ENCODE measurements at places on chromosomes 5 and 9.

- no peak for DNase-seq
Observed at GRCh38 chr9:89364666-89365531, 46.6 kb downstream of the SECISBP2 start.

DNA sequence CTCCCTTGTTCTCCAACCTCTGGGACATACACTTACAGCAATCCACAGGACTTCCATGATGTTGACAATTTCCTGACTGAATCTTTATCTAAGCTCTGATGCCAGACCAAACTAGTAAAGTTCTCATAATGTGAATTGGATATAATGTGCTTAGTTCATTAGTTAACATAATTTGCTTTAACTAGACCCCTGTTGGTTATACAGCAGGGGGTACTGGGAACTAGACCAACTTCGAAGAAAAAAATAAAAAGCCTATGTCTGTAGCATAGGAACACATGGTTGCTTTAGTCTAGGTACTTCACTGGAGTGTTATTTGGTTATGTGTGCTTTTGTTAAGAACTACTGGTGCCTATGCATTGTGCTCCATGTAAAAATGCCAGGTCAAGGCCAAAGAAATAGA is 173.8 kb downstream of the ADAMTS6 start:
- no peak for DNase-seq

GRCh38 chr9:26296910-26297572 is 595.6 kb downstream of the CAAP1 start:
- DNase-seq = no peak

DNA sequence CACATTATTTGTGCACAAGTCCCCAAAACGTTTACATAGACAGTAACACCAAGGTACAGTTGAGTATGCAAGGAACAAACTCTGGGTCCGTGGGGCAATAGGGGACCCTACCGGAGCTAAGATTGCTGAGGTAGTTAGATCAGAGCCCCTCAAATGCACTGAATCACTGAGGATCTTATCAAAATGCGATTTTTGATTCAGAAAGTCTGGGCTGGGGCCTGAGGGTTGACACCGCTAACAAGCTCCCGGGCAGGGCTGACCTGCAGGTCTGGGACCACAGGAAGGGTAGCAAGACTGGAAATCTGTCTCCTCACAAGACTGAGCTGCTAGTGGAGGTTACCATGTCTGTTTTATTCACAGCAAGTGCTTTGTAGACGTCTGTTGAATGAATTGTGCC is 1.8 kb upstream of the IL3 start:
- no peak for DNase-seq

- no peak for DNase-seq
Observed at GRCh38 chr5:127567026-127567768, 49.8 kb downstream of the PRRC1 start.

DNA sequence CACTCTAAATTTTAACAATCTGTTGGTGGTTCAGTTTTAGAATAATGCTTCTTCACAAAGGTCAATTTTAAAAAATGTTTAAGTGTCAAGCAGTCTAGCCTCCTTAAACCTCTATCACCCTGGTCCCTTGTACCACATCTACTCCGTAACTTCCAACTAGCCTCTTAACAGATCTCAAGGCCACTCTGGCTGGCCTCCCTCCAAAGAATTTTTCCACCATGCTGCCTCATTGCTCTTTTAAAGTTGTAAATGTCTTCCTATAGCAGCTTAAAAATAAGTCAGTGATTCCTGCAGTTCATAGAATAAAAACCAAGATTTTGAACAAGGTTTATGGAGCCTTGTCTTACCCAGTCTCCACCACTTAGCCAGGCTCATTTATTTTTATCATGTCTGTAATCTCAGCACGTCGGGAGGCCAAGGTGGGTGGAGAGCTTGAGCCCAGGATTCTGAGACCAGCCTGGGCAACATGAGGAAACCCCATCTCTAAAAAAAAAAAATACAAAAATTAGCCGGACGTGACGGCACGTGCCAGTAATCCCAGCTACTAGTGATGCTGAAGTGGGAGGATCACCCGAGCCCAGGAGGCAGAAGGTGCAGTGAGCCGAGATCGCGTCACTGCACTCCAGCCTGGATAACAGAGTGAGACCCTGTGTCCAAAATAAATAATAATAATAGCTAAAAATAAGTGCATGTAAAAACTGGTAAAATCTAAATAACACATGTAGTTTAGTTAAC is 924.9 kb upstream of the DMAC1 start:
- no peak for DNase-seq

DNA sequence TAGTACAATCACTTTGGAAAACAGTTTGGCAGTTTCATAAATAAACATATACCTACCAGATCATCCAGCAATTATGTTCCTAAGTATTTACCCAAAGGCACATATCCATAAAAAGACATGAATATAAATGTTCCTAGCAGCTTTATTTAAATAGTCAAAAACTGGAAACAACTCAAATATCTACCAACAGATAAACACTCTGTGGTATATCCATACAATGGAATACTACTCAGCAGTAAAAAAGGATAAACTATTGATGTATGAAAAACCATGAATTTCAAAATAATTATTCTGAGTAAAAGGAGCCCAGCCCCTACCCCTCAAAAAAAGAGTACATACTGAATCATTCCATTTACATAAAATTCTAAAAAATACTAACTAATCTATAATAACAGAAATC is 232.7 kb upstream of the SLC30A5 start:
- no peak for DNase-seq

DNA sequence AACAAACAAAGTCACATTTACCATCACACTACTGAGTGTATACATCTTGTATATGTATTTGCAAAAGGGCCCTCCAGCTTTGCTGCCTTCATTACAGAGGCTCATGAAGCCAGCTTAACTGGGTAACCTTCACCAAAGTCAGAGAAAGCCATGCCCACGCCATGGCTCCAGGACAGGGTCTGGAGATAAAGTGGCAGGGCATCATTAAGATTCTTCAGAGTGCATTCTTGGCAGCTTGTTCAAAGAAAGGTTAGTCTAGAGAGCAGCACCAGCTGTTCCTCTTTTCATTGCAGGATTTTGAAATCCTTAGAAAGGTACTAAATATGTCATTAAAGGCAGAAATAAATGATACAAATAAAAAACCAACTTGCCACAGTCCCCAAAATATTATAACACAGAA is 333.2 kb downstream of the NDUFS4 start:
- no peak for DNase-seq

DNA sequence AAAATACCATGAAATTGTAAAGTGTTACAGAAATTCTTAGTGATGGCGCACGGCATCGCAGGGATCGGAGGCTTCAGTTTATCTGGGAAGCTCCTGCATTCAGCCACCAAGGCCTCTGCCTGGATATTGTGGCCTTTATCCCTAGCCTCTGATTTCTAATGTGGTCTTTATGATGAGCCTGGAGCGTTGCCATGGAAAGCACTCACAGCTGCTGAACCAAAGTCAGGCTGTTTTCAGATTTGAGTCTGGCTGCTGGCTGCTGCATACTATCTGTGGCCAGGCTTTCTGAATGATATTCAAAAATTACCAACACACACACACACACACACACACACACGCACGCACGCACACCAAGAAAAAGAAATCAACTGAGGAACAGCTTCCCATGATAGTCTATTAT is 101.1 kb upstream of the ZNF366 start:
- no peak for DNase-seq

GRCh38 chr9:106228861-106229260 is 534.5 kb downstream of the TMEM38B start:
- DNase-seq = no peak

GRCh38 chr5:120734033-120734432 is 269.9 kb downstream of the PRR16 start:
- no peak for DNase-seq

DNA sequence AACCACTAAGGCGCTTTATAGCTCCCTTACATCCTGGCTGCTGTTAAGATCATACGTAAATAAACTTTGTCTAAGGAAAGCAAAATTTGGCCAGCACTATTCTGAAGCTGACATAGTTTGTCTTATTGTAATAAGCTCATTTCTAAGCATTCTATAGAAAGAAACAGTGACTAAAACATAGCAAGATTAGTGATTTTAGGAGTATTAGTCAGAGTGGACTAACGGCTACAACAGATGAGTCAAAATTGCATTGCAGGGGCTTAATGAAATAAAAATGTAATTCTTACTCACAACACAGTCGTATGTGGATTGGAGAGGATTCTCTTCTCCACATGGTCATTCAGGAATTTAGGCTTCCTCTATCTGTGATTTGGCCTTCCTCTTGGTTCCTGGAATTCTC is 347.6 kb downstream of the GADD45G start:
- DNase-seq = no peak

DNA sequence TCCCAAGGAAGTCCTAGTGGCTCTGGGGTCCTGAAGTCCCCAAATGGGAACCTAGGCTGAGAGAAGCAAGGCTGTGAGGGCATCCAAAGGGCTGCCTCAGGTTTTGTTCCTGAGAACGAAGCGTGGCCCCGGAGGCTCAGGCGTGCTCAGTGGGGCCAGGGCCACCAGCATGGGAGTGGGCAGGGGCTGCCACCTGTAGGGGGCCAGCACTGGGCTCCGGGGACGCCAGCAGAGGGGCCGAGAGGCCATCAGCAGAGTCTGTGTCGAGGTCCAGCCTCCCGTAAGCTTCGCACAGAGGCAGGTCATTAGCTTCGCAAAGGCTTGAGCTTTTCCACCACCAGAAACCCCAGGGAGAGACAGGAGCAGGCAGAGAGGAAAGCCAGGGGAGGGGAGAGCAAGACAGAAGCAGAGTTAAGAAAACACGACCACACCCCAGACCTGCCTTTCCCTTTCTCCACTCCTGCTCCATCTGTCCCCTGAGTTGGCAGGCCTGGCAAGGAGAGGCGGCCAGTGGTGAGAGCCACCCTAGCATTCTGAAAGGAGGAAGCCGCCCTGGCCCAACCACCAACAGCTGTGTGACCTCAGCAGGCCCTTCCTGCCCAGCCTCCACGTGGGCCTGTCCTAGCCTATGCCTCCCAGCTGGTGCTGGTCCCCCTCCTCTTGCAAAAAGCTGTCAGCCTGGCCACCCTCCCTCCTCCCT is 5.5 kb upstream of the SURF6 start:
- no peak for DNase-seq

DNA sequence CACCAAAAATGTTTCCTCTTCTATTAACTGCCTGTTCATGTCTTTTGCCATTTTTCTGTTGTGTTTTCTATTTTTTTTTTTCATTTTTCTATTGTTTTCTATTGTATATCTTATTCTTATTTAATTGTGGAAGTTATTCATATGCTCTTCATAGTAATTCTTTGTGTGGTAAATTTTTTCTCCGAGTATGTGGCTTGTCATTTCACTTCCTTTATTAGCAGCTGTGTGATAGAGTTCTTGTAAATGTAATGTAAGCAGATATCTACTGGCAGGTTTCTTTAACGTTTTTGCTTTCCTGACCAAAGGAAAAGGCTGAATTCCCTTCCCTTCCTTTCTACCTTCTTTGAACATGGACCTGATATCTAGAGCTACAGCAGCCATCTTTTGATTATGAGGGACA is 5.8 kb upstream of the PLPP1 start:
- no peak for DNase-seq

DNA sequence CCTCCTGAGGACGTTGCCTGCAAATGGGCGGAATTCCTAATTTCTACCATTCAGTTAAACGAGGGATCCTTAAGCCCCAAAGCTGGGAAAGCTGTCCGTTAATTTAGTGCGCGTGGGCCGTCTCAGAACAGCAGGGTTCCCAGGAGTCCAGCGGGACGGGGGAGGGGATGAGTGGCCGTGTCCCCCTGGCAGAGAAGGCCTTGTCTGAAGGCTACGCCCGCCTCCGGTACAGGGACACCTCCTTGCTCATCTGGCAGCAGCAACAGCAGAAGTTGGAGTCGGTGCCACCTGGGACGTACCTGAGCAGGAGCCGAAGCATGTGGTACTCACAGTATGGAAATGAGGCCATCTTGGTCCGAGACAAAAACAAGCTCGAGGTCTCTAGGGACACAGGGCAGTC is 1.3 kb downstream of the BRD3OS start:
- DNase-seq = no peak

GRCh38 chr5:117414926-117415325 is 840.3 kb upstream of the SEMA6A start:
- no peak for DNase-seq

DNA sequence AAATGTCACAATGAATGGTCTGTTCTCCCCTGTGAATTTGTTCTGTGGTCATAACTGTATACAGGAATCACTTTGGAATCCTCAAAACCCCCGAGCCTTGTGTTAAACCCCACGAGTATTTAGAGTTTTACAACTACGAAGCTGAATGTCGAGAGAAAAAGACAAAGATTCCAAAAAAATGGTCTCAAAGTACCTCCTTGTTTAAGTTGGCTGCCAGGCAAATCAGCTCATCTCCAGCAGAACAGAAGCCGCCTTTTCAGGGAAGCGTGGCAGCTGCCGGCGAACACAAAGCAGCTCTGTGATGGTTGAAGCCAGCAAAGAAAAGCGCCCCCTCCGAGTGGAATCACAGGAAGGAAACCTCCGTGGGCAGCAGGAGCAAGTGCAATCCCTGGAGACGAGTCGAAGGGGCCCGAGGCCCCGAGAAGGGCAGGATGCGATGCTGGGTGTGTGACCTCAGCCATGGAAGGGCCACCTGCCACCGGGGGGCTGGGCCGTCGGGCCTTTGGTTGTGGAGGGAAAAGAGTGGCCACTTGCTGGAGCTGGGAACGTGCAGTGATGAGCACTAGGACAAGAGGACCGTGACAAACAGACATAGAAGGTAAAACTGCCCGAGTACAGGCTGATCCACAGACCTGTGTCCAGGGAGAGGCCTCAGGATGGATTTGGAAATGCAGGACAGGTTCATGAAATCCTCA is 706.4 kb downstream of the SEMA5A start:
- DNase-seq = no peak

DNA sequence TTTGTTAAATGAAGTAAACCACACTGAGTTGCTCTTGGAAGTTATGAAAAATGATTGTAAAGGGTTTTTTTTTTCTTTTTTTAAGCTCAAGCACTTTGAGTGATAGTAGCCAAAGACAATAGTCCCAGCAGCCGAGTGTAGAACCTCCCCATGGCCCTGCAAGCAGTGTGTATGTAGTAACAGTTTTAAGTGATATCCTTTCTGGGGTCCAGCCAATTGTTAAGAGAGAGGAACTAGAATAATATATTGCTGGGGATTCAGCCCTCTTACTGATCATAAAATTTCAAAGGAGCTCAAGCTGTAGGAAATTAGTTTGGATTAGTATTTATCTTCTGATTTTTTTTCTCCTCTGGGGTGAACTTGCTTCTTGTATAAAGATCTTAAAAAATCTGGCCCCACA is 43.2 kb downstream of the NPR3 start:
- no peak for DNase-seq

DNA sequence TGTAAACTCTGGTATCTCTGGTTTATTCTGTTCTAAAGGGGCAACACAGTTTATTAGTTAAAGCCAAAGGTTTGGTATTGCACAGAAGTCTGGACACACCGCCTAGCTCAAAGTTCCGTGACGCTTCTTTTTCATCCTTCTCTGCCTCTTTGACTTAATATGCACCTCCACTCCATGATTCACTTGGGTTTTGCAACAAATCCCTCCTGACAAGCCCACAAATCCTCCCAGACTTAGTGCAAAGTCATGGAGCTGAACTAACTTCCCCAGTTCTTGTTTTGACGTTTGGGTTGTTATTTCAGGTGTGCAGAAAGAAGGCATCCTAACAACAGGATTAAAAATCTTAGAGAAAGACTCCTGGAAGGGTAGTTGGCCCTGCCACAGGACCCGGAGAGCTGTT is 441.6 kb upstream of the DMAC1 start:
- DNase-seq = no peak

- no peak for DNase-seq
Observed at GRCh38 chr9:96450613-96451528, 902 bp downstream of the HABP4 start.
